ENCODE measurements at places on chromosomes 13 and 19.
A peak's percentile ranks its signal among the peaks of the same experiment; 100 is the strongest.

DNA sequence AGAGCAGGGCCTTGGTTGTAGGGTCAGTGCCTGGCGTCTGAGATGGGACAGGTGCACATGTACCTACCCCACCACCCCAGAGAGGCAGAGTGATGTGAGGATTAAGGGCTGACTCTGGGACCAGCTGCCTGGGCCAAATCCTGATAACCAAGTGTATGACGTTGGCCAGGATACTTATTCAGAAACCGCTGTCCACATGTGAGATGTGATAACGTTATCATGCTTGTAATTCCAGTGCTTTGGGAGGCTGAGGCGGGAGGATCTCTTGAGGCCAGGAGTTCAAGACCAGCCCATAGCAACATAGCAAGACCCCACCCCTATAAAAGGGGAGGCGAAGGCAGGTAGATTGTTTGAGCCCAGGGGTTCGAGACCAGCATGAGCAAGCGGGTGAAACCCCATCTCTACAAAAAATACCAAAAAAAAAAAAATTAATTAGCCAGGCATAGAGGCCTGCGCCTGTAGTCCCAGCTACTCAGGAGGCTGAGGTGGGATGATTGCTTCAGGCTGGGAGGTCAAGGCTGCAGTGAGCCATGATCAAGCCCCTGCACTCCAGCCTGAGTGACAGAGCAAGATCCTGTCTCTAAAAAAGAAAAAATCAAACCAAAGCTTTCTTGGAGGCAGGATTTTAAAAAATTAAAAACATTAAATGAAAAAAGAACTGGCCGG, 10.0 kb downstream of the ADGRE5 start:
- DNase-seq, result no peak

DNA sequence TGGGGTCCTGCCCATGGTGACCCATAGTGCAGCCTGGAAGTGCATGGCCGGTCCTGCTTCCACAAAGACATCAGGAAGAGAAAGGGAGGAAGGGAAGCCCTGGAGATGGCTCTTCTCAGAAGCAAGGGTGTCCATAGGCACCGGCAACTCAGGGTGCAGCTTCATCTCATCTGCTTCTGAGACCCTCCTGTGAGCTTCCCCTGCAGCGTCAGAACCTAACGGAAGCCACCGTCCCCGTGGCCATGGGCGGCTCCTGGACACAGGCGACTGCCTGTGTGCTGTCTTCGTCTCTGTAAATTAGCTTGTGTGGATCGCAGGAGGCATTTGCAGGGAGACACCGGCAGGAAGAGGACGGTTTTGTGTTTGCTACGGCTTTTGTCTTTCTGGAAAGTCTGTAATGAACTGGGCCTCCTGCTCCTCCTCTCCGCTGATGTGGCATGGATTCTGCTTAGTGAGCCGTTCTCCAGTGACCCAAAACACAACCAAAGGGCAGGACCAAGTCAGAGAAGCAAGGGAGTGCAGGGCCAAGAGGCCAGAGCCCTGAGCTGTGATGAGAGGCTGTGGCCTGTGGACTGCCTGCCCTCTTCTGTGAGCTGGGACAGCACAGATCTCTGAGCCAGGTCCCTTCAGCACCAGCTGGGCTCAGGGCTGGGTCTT, 2.5 kb downstream of the ATP4B start:
- DNase-seq, result no peak

GRCh38 chr19:38062959-38063761, 156.2 kb downstream of the SIPA1L3 start:
- DNase-seq, result no peak

DNA sequence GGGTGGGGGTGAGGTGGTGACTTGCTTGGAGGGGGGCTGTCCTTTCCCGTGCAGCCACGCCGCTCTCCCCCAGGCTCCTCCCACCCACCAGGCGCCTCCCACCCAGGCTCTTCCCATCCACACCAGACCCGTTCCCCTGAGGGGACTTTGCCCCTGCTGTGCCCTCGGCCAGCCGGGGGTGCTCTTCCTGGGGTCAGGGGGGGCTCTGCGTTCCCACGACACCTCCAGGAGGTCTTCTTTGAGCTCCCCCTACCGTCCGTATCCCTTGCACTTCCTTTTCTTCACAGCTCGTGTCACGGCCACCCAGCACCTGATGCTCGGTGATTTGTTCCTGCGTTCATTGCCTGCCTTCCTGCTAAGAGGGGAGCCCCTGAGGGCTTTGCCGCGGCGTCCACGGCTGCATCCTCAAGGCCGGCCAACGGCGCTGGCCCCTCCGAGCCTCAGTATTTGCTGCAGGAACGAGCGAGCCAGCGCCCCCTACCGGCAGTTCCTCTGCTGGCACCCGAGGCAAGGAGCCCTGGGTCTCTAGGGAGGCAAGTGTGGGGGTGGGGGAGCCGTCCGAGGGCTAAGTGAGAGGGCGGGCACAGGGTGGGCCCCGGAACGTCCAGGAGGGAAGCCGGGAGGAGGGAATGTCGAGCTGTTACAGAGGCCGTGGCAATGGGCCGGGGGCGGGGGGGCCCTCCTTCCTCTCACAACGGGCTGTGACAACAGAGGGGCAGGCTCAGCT, 11.8 kb downstream of the LRRC4B start:
- DNase-seq, result peak; percentile 87

GRCh38 chr13:97113231-97114001, 108.7 kb upstream of the MBNL2 start:
- no peak for DNase-seq

- no peak for DNase-seq
These were observed 615.9 kb downstream of the TBC1D4 start for GRCh38 chr13:74866101-74866500.

GRCh38 chr13:75395066-75395465, 86.9 kb downstream of the TBC1D4 start:
- no peak for DNase-seq

- no peak for DNase-seq
These were observed 8.7 kb upstream of the SYDE1 start for GRCh38 chr19:15098460-15098859.

DNA sequence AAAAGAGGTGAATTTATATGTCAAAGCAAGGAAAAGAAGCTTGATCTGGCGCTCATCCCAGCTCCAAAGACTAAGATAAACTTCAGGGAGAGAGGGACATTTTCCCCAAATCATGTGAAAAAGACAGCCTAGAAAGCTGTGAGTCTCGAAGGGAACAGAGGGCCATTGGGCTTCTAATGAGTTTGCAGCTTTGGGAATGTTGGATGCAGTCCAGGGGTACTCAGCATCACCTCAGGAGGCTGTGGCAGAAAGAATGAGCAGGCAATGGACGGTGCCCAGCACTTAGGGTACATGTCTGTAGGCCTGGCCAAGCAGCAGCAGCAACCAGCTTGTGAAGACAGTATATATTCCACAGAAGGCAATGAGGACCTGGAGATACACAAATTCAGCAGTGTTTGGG, 25.7 kb upstream of the WASF3 start:
- DNase-seq, result peak; percentile 63

- no peak for DNase-seq
These were observed 226.5 kb downstream of the MYO16 start for GRCh38 chr13:108855737-108856387.

GRCh38 chr19:49889687-49890348, 6.9 kb downstream of the IL4I1 start:
- peak; percentile 53 for DNase-seq

DNA sequence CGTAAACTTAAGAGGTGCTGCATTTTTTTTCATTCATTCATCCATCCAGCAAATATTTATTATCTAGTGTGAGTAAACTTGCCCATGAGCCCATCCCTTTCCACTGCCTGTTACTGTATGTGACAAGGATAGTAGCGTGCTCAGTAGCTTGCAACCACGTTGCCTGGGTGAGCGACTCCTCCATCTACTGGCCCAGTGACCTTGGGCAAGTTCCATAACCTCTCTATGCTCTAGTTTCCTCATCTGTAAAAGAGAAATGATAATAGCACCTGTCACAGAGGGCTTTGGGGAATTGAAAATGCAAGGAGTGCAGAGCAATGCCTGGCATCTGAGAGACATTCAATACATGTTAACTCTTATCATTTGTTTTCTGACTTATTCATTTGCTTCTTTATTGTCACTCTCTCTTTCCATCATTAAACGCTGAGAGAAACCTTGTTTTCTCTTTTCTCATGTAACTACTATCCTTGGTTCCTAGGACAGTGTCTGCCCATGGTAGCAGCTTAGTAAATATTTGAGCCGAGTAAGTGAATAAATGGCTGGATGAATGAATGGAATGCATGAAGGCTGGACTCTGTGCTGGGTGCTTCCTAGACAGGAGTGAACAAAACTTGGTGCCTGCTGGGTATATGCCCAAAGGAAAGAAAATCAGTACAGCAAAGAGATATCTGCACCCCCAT, 19.9 kb downstream of the LRCH1 start:
- peak; percentile 14 for DNase-seq

GRCh38 chr13:102462570-102462969, 60.7 kb upstream of the FGF14 start:
- no peak for DNase-seq

DNA sequence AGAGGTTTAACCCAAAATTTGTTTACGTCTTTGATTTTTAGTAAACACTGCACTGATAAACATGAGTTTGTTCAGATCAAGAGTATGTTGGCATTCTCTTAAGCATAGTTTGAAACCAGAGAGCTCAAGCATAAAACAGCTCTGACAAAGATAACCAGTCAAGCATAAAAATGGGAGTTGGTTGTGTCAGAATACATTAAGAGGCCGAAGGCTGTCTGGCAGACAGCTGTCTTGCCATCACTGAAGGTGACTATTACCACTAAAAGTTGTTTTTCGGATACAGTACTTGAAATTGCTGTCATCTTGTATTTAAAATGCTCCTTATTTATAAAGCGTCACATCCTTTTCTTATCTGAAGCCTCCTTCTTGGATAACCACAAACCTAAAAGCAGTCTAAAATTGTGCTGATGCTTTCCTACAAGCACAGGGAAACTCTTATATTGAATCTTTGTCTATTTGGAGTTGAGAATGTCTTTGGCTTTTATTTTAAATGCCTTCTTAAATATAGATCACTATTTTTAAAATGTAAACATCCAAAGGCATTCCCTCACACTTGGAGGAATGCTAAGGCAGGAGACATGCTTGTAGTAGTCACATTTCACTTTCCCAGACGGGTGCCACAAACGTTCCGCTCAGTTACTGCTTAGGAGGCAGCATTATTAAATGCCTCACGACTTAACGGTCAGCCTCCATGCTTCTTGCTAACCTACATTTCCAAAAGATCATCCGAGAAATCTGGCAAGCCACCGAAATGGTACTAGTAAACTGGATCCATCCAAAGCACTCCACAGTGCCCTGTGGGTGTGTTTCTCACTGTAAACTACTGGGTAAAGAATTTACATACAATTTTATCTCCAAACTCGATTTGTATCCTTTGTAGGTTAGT, 1.5 kb downstream of the SMAD9 start:
- no peak for DNase-seq

DNA sequence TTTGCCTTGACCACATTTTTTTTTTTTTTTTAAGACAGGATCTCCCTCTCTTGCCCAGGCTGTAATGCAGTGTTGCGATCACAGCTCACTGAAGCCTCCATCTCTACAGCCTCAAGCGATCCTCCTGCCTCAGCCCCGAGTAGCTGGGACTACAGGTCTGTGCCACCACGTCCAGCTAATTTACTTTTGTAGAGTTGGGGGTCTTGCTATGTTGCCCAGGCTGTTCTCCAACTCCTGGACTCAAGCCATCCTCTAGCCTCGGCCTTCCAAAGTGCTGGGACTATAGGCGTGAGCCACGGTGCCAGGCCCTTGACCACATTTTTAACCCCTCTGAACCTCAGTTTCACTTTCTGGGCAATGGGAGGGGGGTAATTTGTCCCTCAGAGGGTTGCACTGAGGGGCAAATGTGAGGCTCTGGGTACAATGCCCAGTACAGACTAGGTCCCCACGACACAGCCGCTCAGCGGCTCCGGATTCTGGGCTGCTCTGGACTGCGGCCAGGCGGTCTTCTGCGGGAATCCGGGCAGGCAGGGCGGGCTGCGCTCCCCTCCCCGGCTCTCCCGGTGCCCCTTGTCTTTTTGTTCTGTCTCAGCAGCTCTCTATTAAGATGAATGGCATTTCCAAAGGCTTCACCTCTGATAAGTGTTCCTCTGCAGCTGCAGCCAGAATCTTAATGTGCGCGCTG, 3.8 kb upstream of the ALOX5AP start:
- DNase-seq, result peak; percentile 53

- DNase-seq, result no peak
These were observed 25.7 kb downstream of the ZNF577 start for GRCh38 chr19:51861870-51862622.

GRCh38 chr13:110560601-110561343, 750 bp downstream of the RAB20 start:
- no peak for DNase-seq

DNA sequence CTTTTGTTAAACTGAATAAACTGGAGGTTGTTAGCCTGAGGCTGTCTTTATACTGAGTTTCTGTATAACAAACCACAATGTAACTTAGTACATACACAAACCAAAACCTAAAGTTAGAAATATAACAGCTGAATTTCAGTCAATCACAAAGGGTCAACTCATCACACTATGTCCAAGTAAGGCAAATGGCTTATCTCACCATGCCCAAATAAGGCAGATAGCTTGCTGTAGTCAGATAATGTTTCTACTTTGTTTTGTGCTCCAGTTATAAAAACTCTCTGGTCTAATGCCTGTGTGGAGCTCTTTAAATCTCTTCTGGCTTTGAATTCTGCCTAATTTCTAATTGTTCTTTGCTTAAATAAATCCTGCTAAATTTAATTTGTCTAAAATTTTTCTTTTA, 1323.4 kb upstream of the ATXN8OS start:
- DNase-seq, result no peak

DNA sequence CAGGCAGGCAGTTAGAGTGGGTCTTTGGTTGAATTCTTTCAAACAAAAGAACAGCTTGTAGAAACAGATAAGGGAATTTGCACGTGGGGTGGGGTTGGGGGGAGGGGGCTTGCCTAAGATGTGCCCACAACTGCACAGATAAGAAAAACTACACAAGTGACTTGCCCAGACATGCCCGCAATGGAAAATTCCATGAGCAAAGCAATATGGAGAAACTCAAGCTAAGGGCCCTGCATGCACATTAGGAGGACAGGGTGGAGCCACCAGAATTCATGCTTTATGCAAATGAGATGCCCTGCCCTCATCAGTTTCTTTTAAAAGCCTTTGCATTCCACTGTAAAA, 755.6 kb upstream of the MIR17HG start:
- no peak for DNase-seq

- DNase-seq, result no peak
These were observed 140.9 kb upstream of the UBL3 start for GRCh38 chr13:29991343-29991742.

GRCh38 chr13:41716236-41716635, 244.7 kb downstream of the VWA8 start:
- DNase-seq, result peak; percentile 26

Measured in G401 (cell line).